HCT116 (cell line): ENCODE measurements at places on chromosomes 12 and 14. TPM values are rescaled to one million over a fixed set of nuclear protein-coding genes. Genes with fewer than 3 reads are reported as not detected.

CLEC7A gene
- not detected for total RNA-seq

PYM1 gene
- 24.8 TPM for total RNA-seq

PMCH gene
- not detected for total RNA-seq

RIPK3 gene
- not detected for total RNA-seq

RFX4 gene
- total RNA-seq, result not detected

TSPAN11 gene
- not detected for total RNA-seq

- DNase-seq, result no peak
Observed at GRCh38 chr14:106204063-106204462, 677.7 kb downstream of the TMEM121 start.

DNA sequence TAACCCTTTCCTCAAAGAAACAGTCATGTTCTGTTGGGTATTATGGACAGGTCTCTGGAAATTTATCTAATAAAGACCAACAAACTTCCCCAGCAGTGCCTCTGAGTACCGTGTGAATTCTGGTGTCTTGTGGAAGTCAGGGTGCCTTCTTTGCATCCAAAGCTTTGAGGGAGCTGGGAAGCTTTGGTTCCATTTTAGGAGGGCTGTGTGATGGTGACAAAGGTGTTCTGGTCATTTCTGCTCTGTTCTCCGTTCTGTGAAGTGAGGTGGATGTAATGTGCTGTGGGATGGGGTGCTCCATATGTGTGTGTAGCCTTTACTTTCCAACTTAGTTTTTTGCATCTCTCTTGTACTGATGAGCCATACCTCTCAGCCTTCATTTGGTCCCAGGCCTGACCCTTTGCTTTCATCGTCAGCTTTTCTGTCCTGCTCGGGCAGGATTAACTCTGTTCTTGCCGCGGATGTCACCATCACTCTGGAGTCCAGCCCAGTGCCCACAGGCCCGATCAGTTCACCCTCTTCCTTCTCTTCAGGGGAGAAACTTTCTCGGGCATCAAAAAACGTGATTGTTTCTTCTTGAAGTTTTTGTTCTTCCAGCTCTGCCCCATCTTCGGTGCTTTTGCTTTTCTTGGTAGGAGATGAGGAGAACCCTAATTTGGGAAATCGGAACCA lies 13.2 kb downstream of the PLD4 start:
- no peak for DNase-seq

- DNase-seq, result peak; percentile 16
Observed at GRCh38 chr12:43338848-43339526, 213.0 kb downstream of the ADAMTS20 start.

DNA sequence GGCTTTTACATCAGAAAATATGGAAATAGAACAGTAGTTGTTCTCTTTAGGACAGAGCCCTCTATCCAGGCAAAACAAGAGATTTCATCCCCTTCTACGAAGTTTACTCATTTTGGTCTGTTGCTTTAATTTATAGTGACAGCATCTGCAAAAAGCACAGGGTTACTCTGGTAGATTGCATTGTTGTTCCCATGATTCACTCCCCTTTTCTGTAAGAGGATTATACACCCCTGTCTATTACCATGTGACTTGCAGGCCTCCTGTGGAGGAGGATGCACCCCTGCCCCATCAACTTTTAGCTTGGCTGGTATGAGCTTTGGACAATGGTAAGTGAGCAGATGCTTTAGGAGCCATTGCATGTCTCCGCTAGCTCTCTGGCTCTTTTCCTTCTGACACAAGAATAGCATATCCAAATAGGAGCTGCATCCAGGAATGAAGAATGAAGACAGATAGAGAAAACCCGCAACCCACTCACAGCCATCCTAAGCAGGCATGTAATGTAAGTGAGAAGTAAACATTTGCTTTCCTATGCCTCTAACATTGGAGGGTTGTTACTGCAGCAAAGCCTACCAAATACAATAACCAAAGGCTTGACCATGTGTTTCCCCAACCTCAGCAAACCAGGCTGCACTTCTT lies 304.2 kb downstream of the AKAP6 start:
- no peak for DNase-seq

- DNase-seq, result no peak
Observed at GRCh38 chr14:41749429-41749828, 142.8 kb downstream of the LRFN5 start.

DNA sequence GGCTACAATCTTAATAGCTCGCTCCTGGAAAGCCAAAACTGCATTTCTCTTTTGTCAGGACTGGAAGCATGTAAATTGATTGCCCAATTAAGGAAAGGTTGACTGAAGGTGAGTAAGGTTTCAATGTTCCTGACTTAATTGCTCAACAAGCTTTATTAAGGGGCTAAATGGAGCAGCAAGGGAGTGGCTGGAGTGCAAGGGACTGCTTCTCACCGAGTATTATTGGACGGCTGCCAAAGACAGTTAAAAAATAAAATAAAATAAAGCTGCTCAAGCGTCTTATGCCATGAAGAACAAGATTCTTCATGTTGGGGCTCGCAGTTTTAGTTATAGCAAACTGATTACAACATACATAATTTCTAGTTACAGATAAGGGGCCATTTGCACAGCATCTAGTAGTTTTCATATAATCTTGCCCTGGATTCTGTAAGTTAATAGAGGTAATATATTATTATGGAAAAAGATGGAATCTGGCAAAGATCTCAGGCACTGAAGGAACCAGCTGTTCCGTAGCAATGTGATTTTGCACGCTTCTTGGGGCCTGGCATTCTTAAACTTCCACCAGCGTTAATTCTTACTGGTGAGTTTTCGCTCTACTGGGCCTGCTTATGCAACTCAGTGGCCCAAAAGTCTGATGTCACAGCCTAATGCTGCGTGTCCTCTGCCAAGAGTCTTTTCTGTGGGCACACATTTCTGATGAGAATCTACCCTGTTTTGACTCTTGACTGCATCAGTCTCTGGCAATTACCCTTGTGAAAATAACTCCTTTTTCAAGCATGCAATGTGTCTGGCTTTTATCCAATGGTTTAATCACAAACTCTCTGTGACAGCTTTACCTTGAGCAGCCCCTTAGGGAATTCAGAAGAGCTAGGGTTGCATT lies 108.5 kb downstream of the SLC38A1 start:
- DNase-seq, result no peak

DNA sequence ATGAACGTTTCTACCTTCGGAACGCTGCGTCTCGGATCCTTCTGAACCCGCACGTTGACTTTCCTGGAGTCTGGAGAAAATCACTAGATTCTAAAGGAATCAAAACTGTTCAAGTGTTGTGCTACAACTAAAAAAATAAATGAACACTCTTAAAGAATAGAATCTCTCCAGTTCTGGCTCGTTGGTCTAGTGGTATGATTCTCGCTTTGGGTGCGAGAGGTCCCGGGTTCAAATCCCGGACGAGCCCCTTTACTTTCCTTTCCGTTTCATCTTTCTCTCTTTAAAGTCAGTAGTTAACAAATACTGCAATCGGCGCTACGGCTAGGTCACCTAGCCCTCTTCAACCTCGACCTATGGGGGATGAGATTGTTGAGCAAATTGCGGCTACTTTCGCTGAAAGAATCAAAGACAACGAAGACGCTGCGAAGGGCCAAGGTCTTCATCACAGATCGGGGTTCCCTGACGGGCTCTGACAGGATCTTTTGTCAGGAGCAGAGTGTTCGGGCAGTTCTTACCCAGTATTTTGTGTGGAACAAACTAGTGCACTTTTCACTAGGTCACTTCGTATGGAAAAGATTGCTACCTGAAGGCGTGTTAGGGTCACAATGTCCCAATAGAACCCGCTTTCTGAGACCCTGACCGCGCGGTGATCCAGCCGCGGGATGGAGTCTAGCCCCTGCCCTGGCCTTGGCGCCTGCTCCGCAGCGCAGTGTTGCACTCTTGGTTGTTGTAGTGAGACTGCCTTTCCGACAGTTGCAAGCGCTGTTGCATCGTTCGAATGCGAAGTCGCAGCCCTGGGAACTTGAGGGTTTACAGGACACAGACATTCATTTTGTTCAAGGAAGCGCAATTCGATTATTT lies 8.4 kb downstream of the OR6S1 start:
- DNase-seq, result no peak

DNA sequence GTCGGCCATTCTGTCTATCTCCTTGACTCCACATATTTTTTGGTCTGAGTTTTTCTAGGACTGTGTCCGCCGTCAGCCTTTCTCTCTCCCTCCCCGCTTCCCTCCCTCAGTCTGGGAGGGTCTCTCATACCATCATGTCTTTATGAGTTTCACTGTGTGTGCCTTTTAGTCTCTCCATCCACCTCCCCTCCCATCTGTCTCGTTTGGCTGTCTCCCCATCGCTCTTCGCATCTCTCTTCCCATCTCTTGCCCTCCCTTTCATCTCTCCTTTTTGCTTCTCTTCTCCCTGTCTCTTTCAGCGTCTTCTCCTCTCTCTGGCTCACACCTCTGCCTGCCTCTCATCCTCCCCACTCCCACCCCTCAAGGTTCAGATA lies 6.9 kb upstream of the CISTR start:
- no peak for DNase-seq

DNA sequence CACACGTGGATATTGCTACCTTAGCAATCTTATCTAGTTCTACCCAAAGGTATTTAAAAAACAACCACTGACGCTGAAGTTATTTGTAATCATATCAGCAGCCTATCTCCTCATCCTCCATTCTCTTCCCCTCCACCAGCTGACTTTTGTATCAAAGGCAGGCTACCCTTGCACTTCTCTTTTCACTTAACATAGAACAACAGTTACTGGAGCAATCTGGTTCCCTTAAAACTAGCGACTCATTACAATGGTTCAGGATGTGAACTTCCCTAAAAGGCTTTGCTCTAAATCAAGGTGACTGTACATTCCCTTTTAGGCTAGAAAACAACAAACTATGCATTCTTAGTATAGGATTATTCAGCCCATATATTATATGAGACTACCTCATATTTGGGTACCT lies 404.7 kb downstream of the APAF1 start:
- no peak for DNase-seq

GRCh38 chr14:99233222-99234035 lies 38.6 kb downstream of the BCL11B start:
- DNase-seq, result no peak
